Astrocyte of the cerebellum (primary cell): ENCODE measurements at places on chromosomes 2 and 18.

- DNase-seq, result no peak
Observed at GRCh38 chr2:118240276-118240675, 152.0 kb downstream of the INSIG2 start.

- peak; percentile 29 for DNase-seq
Observed at GRCh38 chr2:219073413-219074129, 12.8 kb upstream of the IHH start.

GRCh38 chr2:228180181-228181097, 1.0 kb downstream of the SPHKAP start:
- DNase-seq, result no peak

DNA sequence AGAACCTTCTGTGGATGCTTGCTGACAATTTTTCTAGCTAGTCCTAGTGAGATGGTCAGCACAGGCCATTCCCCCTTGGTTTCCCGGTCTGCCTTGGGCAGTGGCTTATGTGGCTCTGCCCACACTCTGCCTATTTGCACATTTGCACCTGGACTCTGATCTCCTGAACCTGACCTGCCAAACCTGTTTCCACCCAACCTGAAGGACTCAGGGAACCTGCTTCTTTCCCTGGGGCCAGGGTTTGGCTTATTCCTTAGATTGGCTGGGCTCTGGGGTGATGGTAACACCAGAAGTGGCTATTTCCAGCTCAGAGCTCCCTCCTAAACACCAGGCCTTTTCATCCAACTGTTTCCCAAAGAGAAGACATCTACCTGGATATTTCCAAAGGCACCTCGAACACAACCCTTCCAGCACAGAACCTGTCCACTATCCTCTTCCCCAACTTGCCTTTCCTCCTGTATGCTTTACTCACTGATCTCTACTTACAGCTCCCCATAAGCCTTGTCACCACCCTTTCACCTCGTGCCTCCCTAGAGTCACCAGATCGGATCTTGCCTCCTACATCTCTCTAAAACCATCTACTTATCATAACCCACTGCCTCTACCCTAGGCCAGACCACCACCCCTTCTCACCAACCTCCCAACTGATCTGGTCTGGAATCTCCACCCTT, 5.8 kb upstream of the MTA3 start:
- no peak for DNase-seq

DNA sequence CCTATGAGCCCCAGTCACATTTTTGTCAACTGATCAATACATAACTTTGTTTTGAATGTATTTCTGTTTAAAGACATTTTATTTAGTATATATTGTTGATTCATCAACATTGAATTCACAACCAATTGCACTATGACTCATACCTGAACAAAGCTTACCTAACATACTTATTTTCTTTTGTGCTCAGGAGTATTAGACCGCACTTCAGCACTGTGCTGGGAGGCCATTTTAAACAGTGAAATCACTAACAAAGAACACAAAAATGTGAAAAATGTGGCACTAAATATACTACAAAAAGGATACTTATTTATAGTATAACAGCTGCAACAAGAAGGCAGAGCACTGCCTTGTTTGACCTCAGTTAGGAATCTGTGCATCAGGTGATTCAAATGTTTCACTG, 12.4 kb upstream of the IFIH1 start:
- no peak for DNase-seq

DNA sequence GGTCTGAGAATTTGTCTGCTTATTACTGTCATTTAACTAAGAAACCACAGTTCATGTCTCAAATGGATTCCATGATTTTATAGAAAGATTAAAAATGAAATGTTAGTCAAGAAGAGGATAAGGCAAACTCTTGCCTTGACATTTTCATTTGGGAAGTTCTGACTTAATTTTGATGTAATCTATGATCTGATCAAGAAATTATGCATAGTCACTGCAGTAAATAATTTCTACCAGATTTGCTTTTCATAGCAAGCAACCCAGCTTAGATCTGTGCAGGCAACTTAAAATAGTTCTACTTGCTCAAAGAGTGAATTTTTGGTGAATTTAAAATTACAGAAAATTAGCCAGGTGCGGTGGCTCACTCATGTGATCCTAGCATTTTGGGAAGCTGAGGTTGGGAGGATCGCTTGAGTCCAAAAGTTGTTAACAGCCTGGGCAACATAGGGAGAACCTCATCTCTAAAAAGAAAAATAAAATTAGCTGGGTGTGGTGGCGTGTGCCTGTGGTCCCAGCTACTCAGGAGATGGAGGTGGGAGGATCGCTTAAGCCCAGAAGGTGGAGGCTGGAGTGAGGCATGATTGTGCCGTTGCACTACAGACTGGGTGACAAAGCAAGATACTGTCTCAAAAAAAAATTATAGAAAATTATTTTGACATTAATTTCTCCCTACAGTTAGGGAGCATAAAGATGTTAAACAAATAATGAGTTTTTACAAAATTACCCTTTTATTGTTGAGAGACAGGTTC, 158.7 kb upstream of the MYO3B start:
- DNase-seq, result no peak

DNA sequence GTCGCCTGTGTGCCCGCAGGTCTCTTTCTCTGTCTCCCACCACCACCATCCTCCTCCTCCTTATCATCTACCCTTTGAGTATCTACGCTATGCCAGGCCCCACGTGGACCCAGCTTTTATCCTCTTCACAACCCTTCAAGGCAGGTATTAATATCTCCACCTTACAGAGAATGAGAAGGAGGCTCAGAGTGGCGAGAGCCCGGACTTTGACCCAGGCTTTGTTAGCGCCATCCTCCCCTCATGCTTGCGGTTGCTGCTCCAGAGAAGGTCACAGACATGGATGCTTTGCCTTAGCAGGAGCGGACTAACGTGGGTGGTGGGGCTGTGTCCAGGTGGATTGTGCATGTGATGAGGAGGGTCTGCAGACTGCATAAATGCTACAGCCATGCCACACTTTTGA, 119.8 kb downstream of the CELF4 start:
- DNase-seq, result no peak

GRCh38 chr2:229269941-229270340, 1.1 kb downstream of the PID1 start:
- DNase-seq, result no peak

- DNase-seq, result no peak
Observed at GRCh38 chr2:72982781-72983499, 65.6 kb downstream of the EMX1 start.

DNA sequence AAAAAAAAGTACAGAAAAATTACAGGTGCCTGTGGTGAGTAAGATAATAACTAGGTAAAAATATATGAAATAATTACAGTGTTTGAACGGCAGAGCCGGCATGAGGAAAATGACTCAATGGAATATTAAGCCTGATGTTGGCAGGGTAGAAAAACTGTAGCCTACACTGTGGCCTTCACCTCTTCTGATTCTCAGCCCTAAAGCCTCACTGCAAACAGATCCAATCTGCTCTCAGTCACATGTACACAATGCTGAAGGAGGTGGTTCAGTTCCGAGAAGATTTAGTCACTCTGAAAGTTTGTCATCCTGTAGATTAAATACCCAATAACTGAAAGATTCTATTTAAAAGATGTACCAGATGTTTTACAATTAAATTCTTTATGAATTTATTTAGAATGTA, 66.9 kb upstream of the MAP3K20 start:
- DNase-seq, result no peak

DNA sequence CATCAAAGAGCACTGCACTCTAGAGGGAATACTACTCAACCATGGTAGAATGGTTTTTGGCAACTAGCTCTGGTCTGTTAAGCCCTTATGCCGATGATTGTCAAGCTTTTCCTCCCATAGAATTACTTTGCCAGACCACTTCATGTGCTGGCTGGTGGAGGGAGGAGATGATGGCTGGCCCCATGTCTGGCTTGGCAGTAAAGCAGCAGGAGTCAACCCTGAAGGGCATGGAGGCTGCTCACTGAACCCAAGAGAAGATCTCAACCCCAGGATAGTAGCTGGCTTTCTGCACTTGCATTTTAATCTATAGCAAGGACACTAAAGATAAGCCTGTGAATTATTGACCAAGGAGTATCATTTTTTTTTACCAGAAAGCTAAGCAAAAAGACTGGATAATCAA, 309.9 kb downstream of the PIEZO2 start:
- DNase-seq, result no peak

GRCh38 chr18:58323866-58324762, 280.1 kb downstream of the NEDD4L start:
- DNase-seq, result no peak

- DNase-seq, result no peak
Observed at GRCh38 chr18:45764000-45764686, 40.2 kb downstream of the SLC14A1 start.

DNA sequence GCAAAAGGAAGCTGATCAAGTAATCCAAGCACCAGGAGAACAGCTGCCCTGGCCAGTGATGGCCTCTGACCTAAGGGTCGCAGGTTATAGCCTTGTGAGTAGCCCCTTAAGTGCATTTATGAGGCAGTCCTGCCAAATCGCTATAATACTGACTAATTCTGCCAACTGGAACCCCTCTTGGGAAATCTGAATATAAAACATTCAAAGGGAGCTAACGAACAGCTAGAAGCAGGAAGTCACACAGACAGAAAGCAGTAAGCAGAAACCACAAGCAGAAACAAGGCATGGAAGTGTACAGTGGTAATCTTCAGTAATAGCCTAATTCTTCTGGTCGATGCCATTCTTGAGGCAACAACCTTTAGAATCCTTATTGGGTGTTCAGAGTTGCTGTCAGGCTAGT, 521.3 kb downstream of the METTL4 start:
- peak; percentile 27 for DNase-seq

- no peak for DNase-seq
Observed at GRCh38 chr18:30622635-30623034, 419.9 kb downstream of the DSC3 start.

DNA sequence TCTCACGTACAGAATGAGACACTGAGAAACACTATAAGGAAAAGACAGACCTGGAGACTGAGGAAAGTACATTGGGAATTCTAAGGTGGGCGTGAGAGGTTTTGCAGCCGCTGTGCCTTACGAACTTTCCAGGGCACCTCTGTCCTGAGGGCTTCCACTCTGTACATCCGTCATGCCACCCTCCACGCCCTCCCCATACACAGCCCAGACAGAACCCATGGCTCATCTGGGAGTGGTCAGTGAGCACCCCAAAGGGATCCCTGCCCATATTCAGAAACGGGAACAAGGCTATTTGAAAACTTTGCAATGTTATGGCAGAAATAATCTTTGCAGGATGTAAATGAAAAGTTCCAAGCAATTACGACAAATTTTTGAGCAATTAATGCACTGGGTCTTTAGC, 95.4 kb upstream of the ZNF532 start:
- DNase-seq, result no peak

DNA sequence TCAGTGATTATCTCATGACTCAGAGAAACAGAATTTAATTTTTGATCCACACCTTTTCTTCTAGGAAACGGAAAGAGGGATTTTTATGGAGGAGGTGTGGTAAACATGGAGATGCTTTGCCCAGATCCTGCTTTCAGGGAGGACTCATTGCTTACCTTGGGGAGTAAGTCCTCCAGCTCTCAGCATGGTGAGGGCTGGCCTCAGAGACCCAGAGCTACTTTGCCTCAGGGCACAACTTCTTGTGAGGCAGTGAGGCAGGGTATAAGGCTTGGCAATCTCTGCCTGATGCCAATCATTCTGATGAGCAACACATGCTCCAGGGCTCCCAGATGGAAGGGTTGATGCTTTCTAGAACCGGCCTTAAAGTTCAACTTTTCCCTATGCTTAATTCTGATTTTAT, 189.9 kb upstream of the DCC start:
- DNase-seq, result no peak

GRCh38 chr2:195912079-195912478, 156.6 kb downstream of the DNAH7 start:
- no peak for DNase-seq

GRCh38 chr2:118835746-118836410, 11.6 kb downstream of the EN1 start:
- DNase-seq, result no peak

- no peak for DNase-seq
Observed at GRCh38 chr2:3097804-3098203, 279.8 kb downstream of the EIPR1 start.

- DNase-seq, result peak; percentile 46
Observed at GRCh38 chr18:75478996-75479880, 51.7 kb upstream of the SMIM21 start.

- DNase-seq, result no peak
Observed at GRCh38 chr2:37993143-37993542, 68.1 kb downstream of the RMDN2 start.

DNA sequence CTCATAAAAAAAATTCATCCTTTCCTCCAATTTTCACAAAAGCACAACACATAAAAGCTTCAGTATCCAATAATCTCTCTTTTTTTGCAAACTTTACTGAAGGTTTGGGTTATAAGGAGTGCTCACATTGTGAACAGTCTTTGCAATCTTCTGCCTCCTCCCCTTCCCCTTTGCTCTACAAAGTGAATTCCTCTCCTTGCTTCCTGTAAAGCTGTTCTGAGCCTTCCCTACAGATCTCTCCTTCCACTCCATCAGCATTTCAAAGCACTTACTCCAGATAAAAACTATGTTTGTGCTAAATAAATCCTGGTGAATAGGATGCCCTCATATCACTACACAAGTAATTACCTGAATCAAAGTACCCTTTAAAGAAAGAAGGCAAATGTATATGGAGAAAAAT, 4.6 kb upstream of the PDK1 start:
- DNase-seq, result no peak

DNA sequence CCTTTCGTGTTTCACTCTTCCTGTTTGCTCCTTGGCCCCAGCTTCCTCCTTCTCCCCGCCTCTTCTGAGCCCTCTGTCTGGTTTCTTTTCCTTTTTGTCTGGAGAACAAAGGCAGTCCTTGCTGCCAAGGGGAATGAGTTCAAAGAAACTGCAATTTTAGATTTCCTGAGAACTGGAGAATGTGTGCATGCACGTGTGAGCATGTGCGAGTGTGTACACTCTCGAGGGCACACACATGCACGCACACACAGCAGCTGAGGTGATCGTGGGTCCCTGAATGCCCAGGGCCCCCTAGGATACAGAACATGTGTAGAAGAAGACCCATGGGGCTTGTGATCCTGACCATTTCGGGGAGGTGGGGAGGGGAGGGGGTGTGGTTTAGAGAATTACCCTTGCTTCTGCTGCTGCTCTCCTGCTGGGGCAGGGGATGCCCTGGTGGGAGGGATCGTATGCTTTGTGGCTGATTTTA, 151.8 kb downstream of the DYSF start:
- DNase-seq, result no peak
